ENCODE measurements at places on chromosomes 3 and 15.

DNA sequence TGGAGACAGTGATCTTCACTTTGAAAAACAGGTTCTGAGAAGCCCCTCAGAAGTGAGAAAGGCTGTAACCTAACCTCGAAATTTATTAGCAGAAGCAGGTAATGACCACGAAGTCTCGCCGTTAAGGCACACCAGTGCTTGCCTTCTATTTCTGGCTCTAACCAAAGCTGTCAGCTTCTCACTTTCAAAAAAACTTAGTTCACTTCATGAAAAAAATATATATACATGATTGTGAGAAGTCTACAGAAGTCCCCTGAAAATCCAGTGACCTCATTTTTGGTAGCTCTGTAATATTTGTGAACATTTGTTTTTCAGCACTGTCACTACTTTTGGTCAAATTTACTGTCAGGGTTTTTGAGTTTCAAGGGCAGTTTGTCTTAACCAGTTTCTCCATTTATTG, 19.1 kb upstream of the AKAP13 start:
- no peak for DNase-seq

- no peak for DNase-seq
These were observed 6.1 kb downstream of the RASGRF1 start for GRCh38 chr15:79084308-79084968.

DNA sequence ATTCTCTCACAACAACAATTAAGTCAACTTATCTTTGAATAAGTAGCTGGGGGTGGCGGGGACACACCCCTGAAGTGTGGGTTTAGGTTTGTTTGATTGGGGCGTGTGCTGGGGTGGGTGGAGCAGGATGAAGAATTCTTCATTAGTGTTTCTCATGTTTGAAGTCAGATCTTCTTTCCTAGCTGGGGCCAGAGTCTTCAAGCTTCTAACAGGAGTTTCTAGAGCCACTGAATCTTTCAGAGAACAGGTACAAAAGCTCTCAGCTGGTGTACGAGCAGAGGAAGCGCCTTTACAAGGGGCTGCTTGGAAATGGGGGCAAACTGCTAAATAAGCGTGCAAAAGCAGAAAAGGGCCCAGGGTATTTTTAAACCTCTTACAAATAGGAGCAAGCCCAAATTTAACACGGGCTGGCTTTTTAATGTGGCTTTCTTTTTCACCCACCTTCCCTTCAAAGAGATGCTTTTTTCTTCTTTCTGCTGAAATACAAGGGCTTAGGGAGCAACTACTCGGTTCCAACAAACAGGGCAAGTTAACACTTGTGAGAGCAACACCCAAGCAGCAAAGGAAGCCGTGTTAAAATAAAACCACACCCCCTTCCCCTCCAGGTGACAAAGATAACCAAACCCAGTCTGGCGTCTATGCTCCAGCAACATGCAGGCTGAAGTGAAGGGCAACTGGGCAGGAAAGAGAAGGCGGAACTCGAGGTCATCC, 86.9 kb upstream of the RASGRP1 start:
- DNase-seq = no peak

GRCh38 chr15:100337096-100338044, 4.4 kb downstream of the ADAMTS17 start:
- DNase-seq = no peak

GRCh38 chr3:131050001-131050400, 23.3 kb downstream of the NEK11 start:
- DNase-seq = no peak

- DNase-seq = no peak
These were observed 68.5 kb downstream of the CPN2 start for GRCh38 chr3:194282436-194283122.

- peak; percentile 32 for DNase-seq
These were observed 601 bp downstream of the ACTL6A start for GRCh38 chr3:179563271-179563783.

GRCh38 chr3:101819649-101820206, 29.6 kb upstream of the NFKBIZ start:
- no peak for DNase-seq

DNA sequence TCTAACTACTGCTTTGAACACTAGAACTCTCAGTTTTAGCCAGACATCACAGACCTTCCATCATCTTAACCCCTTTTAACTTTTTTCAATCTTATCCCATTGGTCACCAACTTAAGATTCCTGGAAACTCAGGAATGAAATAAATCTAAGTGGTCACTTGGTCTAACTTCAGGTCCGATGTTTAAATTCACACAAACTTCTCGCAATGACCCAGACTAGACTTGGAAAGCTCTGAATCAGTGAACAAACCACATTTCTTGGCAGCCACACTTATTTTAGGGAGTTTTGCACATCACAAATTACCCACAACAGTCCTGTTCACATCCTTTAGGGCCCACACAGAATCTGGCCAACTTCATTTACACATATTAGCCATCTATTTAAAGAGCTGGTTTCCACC, 118.9 kb downstream of the MAGI1 start:
- no peak for DNase-seq

Measured in HuH-7 (cell line).